ENCODE measurements at places on chromosomes 5 and 9. TPM values are rescaled to one million over a fixed set of nuclear protein-coding genes. Genes with fewer than 3 reads are reported as not detected.

BASP1 gene
- 26.8 TPM for total RNA-seq

SPOCK1 gene
- 52.4 TPM for total RNA-seq

RASEF gene
- total RNA-seq = 0.09 TPM

WDR31 gene
- total RNA-seq = 4.6 TPM

PCDHGA1 gene
- 1.4 TPM for total RNA-seq

C9orf50 gene
- 2.2 TPM for total RNA-seq

PLPP7 gene
- total RNA-seq = 8.6 TPM

PLCXD3 gene
- 4.2 TPM for total RNA-seq

PCDHAC2 gene
- total RNA-seq = 2.4 TPM

FST gene
- 27.6 TPM for total RNA-seq

DNA sequence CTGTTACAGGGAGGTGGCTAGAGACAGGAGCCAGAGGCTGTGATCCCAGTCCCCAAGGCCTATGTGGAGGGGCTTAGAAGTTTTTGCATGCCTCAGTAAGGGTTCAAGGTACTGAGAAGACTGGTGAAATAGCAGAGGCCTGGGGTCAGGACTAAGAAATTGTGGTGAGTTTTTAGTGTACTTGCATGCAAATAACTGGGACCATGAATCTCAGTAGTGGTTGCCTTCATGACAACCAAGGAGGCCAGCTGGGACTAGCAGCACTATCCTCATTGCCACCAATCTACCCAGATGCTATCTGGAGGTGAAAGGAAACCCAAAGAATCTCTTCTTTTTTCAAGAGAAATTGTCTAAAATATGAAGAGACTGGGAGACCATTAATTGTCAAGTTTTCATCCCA lies 395.1 kb downstream of the CETN3 start:
- DNase-seq = no peak

DNA sequence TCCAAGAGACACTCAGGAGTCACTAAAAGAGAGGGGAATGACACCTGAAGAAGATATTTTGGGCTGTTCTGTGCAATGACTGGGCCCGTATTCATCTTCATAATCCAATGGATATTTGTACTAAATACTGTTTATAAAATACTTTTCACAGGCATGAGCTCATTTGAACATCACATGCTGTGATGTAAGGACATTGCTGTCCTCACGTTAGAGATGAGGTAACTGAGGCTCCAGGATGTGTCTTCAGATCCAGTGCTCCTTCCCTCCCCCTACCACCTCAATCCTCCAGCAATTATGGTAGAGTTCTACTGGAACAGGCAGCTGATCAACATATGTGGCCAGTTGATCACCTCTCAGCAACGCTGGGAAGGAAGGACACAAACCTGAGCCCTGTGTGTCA lies 139.4 kb upstream of the OSMR start:
- no peak for DNase-seq

GRCh38 chr9:136454026-136454796 lies 14.6 kb upstream of the INPP5E start:
- DNase-seq = no peak

DNA sequence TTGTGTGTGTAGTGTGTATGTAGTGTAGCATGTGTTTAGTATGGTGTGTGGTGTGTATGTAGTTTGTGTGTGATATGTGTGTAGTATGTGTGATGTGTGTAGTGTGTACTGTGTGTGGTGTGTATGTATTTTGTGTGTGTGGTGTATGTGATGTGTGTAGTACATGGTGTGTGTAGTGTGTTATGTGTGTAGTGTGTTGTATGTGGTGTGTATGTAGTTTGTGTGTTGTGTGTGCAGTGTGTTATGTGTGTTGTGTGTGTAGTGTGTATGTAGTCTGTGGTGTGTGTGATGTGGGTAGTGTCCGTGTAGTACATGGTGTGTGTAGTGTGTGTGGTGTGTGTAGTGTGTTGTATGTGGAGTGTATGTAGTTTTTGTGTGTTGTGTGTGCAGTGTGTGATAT lies 40.0 kb downstream of the SYK start:
- DNase-seq = no peak

DNA sequence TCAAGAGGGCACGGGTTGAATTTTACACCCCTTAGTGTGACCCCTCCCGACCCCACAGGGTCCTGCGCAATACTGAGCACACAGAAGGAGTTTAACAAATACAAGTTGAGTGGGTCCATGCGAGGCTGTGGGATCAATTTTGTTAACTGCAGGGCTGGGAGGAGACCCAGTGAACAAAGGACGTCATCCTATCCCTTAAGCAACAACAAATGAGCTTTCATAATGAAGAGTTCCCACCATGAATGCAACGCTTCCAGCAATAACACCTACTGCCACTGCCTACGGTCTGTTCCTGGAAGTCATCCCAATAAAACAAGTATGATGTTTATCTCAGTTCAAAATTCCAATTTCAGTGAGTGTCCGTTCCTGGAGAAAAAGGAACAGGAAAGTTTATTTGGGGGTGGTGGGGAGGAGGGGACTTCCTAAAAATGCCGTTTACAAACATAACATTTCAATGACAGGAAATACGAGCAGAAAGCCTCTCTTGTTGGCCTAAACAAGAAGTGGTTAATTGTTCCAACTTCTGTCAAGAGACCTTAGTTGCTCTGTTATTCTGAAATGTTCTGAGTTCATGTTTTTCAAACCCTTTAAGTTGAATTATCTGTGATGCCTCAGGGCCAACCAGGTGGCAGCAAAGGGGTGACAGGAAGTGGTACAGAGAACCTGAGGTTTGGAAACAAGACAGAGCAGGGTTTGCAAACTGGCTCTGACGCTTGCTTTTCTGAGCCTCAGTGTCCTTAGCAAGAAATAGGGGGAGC lies 65.8 kb upstream of the PLPP6 start:
- no peak for DNase-seq

DNA sequence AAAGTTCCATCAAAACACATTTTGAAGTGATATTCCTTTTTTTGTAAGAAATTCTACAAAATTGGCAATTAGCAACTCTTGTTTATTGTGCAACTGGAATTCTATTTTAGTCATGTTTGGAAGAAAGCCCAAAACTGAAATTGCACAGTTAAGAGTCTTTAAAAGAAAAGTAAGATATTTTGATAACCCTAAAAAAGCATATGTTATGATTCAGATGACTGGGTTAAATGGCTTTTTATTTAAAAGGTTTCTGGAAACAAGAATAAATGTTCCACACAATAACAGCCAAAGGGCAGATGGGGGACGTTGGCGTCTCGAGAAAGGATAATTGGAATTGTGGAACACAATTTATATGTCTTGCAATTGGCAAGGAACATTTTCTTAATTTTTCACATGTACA lies 275.2 kb downstream of the CDH9 start:
- no peak for DNase-seq

GRCh38 chr5:132886064-132886823 lies 12.8 kb downstream of the LEAP2 start:
- DNase-seq = no peak

GRCh38 chr5:121105921-121106320 lies 641.8 kb downstream of the PRR16 start:
- no peak for DNase-seq

DNA sequence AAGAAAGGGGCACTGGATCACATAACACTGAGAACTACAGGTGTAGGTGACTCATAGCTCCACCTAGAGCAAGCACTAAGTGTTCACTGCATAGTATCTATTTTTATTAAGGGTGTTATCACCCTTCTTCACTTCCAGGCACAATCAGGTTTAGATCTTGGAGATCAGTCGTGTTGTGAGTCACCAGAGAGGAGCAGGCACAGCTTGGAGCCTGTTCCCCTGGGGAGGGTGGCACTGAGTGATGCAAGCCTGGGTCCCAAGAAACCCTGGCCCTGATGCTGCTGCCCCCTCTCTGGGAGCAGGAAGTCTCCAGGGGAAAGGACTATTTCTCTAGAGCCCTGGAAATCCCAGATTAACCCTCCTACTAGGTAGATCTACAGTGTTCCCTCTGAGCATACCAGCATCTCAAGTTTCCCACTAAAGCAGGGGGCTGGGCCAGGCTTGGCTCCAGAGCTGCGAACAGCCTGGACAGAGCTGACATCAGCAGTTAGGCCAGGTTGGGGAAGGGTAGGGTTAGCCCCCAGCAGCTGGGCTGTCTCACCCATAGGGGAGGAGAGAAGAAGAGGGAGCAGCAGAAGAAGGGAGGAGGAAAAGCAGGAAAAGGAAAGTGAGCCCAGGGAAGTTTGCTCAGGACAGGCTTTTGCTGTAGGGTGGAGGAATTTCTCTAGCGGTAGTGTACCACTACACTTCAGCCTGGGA lies 28.1 kb upstream of the SPINK4 start:
- no peak for DNase-seq

GRCh38 chr9:109766351-109766750 lies 13.6 kb upstream of the PALM2AKAP2 start:
- no peak for DNase-seq

- DNase-seq = no peak
These were observed 34.1 kb downstream of the SPRY4 start for GRCh38 chr5:142290577-142291299.

GRCh38 chr5:74098941-74099340 lies 472.9 kb downstream of the ARHGEF28 start:
- no peak for DNase-seq

DNA sequence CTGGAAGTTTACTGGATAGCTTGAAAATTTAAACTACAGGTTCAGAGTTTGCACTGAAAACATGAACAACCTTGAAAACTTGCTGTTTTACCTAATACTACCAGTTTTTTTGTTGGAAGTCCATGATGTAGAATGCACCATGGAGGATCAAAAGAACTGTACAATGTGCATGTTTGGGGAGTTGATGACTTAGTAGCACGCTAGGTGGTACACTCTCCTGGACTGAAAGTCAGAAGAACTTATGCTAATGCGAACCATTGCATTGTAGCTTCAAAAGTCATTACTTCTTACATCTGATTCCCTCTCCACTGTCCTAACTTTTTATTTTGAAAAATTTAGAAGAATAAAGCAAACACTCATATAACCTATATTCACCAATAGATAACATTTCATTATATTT lies 211.0 kb downstream of the OSTF1 start:
- DNase-seq = no peak

DNA sequence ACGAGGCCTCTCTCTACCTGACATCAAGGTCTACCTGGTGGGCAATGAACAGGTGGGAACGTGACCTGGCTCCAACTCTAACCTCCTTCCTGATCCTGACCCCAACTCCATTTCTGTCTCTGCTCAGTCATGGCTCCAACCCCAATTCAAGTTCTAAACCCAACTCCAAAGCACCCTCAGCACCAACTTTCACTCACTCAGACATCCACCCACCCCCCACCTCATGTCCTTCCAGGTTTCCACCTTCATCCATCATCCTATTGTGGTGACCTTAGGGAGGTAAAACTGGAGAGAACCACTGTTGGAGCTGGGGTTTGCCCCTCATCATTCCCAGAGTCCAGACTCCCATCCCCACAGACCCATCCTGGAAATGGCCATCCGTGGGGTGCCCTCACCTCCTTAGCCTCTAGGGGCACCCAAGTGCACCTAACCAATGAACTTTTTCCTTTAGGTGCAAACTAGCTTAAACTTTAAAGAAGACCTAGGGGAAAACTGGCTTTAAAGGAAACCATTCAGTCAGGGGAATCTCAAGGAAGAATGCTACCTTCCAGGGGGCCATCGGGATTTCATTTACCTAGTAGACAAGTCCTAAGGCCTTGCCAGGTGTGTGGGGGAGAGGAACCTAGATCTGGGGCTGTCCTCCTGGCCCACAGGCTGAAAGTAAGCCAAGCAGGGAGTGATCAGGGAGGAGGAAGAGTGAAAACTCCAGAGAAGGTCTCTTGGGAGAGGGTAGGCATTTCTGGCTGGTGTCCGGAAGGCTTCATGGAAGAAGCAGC lies 11.3 kb downstream of the RGS14 start:
- DNase-seq = no peak

- DNase-seq = peak; percentile 49
These were observed 92.1 kb downstream of the ZNF354C start for GRCh38 chr5:179152144-179152895.

DNA sequence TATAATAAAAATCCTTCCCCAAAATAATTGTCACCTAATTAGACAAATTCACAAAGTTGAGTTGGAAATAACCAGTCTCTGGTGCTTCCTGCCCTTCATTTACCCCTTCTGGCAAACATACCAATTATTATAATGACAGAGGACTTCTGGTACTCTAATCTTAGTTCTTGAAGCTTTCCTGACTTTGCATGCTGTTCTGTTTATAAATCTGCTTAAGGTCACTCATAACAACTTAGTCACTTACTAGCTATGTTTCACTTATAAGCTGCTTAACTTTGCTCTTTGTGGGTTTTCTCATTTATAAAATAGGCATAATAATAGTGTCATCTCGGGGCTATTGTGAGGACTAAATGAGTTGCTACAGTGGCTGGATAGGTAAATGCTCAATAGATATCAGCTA lies 446.5 kb downstream of the EFNA5 start:
- no peak for DNase-seq

All from sciatic nerve (tissue), 2 donors.